ENCODE measurements at places on chromosomes 4 and X.

DNA sequence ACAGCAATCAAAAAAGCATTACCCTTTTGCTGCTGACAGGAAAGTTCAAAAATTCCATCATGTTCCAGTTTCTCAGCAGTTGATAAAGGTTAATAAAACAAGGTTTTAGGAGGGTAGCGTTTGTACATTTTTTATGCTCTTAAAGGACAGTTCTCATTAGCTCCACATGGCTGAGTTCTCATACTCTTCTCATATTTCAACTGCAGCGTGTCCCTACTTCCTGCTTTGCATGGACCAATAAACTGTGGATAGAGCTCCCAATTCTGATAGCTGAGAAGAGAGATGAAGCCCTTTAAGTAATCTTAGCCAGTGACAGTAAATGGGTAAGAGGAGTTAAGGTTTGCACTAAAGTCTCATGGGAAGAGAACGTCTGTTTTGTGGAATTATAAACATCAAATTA is 53.5 kb downstream of the SPANXA2 start:
- no peak for DNase-seq

- DNase-seq = no peak
Measured at GRCh38 chr4:89549907-89550306, 242.3 kb upstream of the GPRIN3 start.

DNA sequence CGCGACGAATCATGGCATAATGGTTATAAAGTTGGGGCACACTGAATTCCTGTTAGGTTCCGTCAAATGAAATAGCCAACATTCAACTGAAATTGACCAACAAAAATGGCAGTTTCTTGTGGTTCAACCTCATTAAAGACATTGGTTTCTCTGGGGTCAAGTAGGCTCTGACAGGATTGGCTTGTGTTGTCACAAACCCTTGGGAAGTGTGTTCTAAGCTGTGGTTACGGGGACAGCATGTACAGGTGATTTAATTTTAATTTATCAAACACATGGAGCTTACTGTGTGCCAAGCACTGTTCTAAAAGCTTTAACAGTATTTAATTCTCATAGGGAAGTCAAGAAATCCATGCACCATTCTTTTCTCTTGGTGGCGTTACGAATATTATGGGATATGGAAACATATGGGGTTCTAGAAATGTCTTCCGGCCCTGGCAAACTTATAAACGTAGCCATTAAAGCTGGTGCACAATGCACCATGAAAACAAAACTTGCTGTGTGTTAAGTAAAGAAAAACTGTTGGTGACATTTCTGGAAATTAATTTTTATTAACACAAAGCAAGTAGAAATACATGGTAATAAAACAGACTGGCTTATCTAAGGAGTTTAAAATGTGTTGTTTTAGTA is 891 bp downstream of the XK start:
- DNase-seq = peak; percentile 36

GRCh38 chr4:107036584-107037198 is 578 bp upstream of the DKK2 start:
- DNase-seq = no peak

DNA sequence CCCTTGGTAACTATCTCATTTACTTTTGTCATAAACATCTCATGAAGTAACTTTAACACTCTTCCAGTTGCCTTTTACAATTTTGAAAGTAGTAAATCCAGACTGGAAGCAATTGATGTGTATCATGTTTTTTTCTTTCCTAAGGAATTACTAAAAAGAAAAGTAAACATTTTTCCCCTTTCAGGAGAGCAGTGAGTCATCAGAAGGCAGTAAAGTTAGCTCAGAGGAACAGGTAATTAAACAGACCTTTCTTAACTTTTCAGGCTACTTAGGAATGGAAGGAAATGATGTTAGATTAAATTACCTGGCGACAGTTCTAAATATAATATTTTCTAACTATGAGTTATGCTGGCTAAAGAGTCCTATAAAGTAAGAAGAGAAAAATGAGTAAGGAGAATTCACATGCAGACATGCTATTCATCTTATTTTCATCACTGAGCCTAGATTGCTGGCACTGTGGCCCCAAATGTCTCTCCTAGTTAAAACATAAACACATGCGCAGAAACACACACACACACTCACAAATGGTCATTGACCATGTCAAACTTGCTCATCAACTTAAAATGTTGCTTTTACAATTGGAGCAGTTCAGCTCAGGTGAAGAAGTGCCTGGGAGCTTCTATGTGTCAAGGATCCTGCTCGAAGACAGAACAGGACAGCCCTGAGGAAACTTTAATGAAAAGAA is 9.3 kb downstream of the DMP1 start:
- no peak for DNase-seq

DNA sequence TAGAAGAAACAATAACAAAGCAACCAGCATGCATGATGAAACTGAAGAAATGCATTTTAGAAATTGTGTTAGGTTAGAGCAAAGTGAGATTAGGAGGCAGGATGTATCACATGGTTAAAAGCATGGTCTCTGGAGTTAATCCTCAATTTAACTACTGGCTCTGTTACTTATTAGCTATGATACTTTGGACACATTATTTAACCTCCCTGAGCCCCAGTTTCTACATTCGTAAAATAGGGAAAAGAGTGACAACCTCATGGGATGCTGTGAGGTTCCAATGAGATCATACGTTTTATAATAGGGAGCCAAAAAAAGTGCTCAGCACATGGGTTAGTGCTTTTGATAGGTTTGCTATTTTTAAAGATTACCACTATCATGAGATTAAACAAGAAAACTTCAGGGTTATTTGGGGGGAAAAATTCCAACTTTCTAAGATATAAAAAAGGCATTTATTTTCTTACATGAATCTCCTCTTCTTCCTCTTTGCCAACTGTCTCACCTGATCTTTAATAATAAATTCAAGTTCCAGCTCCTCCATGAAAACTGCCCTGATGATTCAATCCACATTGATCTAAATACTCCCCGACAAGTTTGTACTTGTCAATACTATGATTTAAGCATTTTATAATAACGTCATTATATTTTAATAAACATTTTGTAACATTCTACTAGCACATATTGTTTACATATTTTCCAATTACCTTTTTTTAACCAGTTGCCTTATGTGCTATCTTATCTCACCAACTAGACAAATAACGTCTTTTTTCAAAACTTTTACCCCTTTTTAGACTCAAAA is 4.6 kb downstream of the SEC31A start:
- DNase-seq = no peak

GRCh38 chr4:126223784-126224407 is 909.1 kb downstream of the FAT4 start:
- peak; percentile 9 for DNase-seq

DNA sequence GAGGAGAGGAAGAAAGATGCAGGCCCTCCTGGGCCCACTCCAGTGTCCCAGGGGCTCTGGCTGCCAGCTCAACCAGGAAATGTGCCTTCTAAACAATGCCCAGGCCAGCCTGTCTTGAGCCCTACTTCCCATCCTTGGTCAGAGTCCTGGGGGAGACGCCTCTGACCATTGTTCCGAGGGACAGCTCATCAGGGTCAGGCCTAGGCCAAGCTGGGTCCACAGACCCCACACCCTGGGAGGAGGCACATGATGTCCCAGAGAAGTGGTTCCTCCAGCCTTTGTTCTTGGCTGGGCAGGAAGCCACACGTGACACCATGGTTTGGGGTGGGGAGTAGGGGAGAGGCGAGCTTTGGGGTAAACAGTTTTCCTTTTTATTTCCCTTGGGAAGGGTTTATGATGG is 102.5 kb downstream of the EFNB1 start:
- DNase-seq = no peak

GRCh38 chr4:32460972-32461371 is 1740.8 kb downstream of the PCDH7 start:
- DNase-seq = no peak

DNA sequence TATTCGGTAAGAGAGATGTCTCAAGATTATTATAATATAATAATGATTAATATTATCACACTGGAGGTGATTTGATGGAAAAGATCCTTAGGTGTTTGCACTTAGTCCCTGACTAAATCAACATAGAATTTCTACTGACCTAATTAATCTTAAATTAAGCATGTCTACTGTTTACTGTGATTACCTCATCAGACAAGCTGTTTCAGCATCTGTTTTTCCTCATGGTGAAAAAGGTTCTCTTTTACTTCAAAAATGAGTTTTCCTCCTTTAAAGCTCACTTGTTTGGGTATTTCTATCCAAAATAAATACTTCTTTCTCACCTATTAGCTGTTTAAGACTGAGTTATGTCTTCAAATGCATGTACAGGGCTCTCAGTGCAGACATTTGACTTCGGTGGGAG is 407.8 kb downstream of the NKX6-1 start:
- no peak for DNase-seq

DNA sequence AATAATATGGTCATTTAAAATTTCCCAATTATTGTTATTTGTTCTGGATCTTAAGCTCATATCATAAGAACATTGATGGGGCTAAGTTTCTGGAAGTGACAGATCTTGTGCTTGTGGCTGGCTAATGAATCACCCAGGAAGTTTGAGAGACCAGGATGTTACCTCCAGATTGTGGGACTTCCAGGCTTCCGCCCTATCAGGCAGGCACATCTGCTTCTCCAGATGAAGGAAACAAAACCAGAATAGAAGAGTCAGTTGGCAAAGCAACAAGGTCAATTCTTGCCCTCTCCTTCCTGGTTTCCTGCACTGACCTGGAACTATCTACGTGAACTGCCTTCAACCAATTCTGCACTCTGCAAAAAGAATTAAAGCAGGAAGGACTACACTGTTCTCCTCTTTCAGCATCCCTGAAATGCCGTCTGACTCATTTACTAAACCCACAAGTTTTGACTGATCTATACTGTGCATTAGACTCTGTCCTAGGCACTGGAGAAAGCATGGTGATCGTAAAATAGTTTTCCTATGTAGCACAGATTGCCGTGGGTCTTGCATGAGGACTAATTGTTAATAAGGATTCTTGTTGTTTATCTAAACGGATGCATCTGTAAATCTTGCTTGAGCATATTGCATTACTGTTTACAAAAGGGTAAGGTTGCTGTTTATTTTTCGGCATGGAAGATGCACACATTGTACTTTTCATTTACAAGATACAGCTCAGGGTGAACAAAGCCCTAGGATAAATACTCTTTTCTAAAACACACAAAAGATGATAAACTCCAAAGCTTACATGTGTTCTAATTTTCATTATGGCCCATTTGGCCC is 74.6 kb downstream of the AMELX start:
- DNase-seq = no peak

DNA sequence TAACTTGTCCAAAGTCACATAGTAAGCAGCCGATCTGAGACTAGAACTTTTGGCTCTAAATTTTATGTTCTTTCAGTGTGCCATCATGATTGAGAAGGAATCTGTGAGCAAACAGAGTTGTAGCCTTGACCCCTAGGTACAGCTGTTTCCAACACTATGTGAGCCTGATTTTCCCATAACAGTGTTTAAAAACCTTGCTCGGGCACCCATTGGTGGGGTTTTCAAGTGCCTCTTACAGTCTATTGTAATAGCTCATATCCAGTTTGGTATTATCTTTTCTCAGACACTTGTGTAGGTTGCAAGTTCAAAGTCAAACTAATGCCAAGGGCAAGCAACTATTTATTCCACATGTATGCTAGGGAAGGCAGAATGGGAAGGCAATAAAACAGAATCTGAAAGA is 467.9 kb downstream of the INPP4B start:
- DNase-seq = no peak

DNA sequence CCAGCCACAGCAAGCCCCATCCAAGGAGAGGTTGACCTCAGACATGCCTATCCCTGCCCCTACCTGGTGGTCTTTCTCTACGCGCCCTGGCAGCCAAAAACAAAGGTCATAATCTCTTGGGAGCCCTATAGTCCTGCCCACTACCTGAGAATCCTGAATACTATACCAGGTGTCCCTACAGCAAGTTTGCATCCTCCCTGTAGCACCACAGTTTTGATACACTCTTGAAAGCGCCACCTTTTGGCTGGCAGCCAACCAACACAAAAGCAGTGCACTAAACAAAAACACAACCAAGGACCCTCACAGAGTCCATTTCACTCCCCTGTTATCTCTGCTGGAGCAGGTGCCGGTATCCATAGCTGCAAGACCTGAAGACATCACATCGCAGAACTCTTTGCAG is 523.8 kb upstream of the CPEB2 start:
- no peak for DNase-seq

Measured in RPMI8226 (cell line).